ENCODE measurements at places on chromosomes 5 and 9. TPM values are rescaled to one million over a fixed set of nuclear protein-coding genes. Genes with fewer than 3 reads are reported as not detected.

- no peak for DNase-seq
Observed at GRCh38 chr9:136031741-136032730, 63.1 kb downstream of the NACC2 start.

Gene S100Z
- total RNA-seq: 0.45 TPM

Gene CA9
- total RNA-seq: not detected

DNA sequence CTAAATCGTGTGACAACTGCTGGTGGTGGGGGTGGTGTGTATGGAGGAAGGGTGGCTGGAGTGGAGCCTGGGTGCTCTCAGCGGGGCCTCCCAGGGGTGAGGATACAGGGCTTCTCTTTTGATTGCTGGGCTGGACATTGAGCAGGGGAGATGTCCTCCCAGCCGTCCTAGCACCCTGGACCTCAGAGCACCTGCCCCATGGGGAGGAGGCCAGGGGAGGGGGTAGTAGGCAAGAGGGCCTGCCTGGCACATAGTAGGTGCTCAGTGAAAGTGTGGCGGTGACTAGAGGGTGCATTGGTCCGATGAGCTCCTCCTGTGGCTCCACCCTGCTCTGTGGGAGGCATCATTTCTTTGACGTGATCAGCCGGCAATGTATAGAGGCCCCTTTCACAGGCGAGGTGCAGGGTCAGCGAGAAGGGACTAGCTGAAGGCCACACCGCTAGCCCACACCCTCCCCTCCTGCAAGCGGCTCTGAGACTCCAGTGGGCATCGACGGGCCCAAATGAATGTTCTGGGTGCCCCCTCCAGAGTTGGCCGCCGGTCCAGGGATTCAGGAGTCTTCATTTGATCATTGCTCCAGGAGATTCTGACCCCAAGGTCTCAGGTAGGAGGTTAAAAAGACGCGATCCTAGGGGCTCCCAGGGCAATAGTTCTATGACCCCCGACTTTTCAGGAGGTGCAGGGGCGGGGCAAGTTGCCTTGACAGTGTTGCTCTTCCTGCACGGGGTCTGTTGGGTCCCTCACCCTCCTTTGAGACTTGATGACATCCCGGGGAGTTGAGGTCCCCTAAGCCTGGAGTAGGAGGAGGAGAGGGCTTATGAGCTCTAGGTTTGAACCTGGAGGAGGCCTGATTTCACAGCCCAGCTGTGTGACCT, 255.5 kb downstream of the PBX3 start:
- no peak for DNase-seq

DNA sequence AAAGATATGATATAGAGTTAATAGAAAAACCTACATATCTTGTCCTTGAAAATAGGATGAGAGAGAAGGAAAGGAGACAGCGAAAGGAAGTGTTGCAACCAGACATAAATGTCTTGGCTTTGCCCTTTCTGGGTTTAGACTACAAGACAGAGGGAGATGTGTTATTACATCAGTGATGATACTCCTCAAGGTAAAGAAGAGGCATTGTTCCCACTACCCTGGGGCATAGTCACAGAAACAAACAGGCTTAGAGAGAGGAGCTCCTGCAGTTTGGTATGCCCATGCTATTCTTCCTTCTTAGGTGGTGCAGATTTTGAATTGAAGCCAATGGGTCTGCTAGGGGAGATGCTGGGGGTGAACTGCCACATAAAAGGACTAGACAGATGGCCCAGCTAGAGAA, 166.8 kb upstream of the RFX3 start:
- DNase-seq: no peak

DNA sequence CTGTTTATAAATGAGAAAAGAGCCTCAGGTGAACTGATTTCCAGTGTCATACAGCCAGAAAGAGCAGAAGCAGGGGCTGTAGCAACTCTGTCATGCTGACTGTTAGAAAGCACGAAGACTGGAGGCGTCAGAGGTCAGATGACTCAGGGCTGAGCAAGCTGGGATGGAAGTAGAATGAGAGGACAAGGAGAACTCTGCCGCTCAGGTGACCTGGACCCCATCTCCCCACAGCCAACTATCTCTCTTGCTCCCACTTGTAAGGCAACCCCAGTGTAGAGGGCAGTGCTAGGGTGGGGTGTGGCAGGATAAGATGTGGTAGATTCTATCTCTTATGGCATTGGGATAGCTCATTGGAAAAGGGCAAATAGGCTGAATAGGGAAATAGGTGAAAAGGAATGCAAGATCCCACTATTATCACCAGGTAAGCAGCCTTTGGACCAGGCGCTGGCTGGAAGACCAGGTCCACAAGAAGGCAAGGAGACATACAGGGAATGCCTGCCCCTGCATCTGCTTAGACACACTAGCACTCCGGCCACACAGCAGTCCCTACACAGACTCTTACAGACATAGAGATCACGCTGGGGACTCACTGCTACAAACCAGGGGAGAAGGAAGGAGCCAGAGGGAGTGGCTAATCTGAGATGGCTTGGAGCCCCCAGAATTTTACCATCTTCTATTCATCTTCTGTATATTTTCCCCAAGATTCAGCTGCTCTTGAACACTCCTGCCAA, 21.2 kb upstream of the LOX start:
- no peak for DNase-seq

Gene HAUS6
- 25.4 TPM for total RNA-seq

GRCh38 chr5:17114715-17115599, 102.5 kb upstream of the BASP1 start:
- DNase-seq: no peak

Data from cerebellum (tissue), 4 donors.